ENCODE measurements at places on chromosomes 4 and X. TPM values are rescaled to one million over a fixed set of nuclear protein-coding genes. Genes with fewer than 3 reads are reported as not detected.

ATOH1 gene
- total RNA-seq, result not detected

DNA sequence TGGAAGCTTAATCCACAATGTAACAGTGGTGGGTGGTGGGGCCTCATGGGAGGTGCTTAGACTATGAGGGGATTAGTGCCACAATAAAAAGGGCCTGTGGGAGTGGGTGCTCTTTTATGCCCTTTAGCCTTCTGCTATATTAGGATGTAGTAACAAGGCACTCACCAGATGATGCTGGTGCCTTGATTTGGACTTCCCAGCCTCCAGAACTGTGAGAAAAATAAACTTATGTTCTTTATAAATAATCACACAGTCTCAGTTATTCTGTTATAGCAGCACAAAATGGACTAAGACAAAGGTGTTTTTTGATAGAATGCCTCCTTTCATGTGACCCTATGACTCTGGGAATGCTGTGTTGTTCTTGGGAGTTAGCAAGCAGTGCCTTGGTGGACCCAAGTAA is 89.8 kb downstream of the STIM2 start:
- no peak for DNase-seq

GRCh38 chr4:26542991-26543390 is 40.9 kb upstream of the TBC1D19 start:
- DNase-seq, result no peak

GIMD1 gene
- not detected for total RNA-seq

CYLC1 gene
- total RNA-seq, result not detected

GRCh38 chr4:38867478-38868058 is at the start of gene FAM114A1:
TSS of gene FAM114A1 (plus strand) at chr4:38867806. CDS start at chr4:38878079, 10,273 bp downstream.
- no peak for DNase-seq

GRCh38 chr4:66048861-66049260 is 378.6 kb upstream of the EPHA5 start:
- DNase-seq, result no peak

DNA sequence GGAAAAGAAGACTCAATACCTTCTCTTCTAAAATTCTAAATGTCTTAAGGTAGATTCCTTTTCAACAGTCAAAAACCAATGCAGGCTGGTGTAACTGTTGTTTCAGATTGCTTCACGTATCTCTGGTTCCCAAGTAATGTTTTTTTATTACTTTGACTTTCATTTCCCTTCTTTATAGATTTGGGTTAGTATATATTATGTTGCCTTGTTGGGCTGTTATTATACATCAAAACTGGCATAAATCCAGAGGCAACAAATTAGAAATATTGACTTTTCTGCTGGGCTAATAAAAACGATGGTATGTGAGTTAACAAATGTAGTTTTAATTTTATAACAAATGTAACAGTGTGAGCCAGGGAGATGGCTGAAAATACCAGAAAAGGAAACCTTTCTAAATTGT is 444.7 kb upstream of the TENM3 start:
- no peak for DNase-seq

- DNase-seq, result no peak
These were observed 80.3 kb downstream of the PPEF2 start for GRCh38 chr4:75821966-75822365.

DACH2 gene
- total RNA-seq, result not detected

TCEAL6 gene
- total RNA-seq, result not detected

- no peak for DNase-seq
These were observed 8.6 kb upstream of the PDHA1 start for GRCh38 chrX:19334945-19335626.

DNA sequence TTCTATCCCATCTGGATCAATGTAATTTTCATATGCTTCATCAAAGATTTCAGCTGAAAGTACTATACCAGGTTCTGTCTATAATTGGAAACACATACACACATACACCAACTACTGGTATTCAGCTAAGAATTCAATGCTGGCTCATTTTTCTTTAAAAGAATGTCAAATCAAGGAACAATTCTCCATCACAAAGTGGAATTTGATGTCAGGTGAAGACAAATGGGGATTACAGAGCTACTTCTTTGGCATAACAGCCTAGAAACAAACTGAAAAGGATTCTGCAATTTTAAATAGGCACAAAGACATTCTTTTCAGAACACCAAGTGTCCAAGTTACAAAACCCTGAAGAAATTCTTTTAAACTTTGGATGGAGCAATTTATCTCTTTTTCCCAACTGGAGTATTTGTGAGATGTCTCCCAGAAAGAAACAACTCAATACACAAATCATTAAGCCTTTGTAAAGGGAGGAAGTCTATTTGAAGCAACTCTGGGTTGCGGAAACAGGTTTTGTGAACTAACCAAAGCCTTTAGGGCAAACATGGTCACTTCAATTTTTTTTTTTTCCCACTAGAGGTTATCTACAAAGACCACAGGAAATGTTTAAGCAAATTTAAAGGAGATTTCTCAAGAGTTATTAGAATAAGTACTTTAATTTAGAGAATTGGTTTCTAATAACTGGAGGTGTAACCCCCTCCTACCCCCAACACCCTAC is 1.9 kb upstream of the FAM9C start:
- no peak for DNase-seq

- DNase-seq, result no peak
These were observed 322.5 kb downstream of the EVC2 start for GRCh38 chr4:5385741-5386311.

GRCh38 chrX:2576793-2577192 is 76.0 kb upstream of the DHRSX start:
- DNase-seq, result no peak

DNA sequence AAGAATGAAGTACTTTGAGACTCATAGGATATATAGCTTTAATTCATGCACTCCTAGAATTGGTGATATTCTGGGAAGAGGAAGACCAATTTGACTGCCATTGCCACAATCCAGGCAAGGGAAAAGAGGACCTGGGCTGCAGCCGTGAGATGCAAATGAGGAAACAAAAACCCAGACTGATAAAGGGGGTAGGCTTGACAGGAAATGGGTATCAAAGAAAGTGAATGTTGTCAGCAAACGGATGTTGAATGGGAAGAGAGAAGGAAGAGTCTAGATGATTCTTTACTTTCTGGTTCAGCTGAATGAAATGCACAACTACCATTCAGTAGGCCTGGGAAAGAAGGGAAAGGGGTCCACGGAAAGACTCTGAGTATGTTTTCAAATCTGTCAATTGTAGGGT is 17.1 kb upstream of the ARHGEF6 start:
- DNase-seq, result no peak

DNA sequence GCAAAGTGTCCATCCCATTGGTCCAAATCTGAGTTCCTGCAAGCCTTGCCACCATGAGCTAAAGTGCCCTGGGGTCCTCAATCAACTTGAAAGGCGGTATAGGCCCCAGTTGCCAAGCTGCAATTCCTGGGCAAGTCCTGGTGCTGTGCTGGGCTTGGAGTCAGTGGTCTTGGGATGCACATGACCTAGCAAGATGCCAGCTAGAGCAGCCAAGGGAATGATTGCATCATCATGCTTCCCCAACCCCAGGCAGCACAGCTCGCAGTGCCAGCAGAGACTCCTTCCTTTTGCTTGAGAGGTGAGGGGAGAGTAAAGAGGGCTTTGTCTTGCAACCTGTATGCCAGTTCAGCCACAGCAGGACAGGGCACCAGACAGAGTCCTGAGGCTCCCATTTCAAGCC is 50.5 kb downstream of the KCNIP4 start:
- no peak for DNase-seq

DNA sequence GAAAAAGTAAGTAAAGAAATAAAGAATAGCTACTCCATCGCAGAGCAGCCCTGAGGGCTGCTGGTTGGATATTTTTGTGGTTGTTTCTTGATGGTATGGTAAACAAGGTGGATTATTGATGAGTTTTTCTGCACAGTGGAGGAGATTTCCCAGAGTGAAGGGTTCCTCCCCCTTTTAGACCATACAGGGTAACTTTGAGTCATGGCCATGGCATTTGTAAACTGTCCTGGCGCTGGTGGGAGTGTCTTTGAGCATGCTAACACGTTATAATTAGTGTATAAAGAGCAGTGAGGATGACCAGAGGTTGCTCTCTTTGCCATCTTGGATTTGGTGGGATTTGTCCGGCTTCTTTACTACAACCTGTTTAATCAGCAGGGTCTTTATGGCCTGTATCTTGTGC is 128.2 kb downstream of the ASMT start:
- no peak for DNase-seq

DNA sequence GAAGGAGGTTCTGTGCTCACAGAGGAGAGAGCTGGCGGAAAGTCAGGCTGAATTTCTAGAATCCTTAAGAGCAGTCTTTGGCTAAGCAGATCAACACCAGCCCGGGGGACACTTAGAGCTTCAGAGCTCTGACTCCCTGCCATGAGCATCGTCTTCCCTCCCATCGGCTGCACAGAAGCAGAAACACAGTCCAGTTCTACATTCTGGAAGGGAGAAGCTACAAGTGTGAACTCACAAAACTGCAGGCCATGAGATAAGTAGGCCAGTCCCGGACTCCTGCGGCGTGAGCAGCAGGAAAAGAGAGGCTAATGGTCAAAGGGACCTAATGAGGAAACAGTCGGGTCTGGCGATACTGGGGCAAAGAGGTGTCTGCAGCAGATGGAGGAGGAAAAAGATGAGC is 211.5 kb downstream of the DHX15 start:
- DNase-seq, result no peak

DNA sequence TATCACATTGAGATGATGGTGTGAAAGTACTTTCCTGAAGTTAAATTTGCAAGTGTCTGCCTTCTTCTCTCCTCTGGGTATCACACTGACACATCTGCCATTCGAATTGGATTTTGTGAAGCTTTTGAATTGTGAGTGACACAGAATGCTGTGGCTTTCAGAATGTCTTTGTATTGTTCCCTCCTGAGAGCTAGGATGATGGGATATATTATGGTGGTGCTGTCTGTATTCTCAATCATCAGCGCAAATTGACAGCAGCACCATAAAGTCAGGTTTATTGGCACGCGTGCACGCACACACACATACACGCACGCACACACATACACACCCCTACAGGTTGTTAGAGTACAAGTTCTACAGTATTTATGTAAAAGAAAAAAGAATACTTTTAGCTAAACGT is 143.3 kb downstream of the AWAT2 start:
- DNase-seq, result no peak

PRDM5 gene
- 0.37 TPM for total RNA-seq

HMGN5 gene
- 2.0 TPM for total RNA-seq

- no peak for DNase-seq
These were observed 46.1 kb downstream of the DCX start for GRCh38 chrX:111365770-111366325.

GRCh38 chr4:173998471-173999144 is 284.9 kb downstream of the FBXO8 start:
- no peak for DNase-seq

GRCh38 chr4:132498215-132498614 is 650.9 kb upstream of the PCDH10 start:
- DNase-seq, result no peak

GRCh38 chr4:4734425-4734824 is 125.0 kb upstream of the MSX1 start:
- DNase-seq, result no peak

DNA sequence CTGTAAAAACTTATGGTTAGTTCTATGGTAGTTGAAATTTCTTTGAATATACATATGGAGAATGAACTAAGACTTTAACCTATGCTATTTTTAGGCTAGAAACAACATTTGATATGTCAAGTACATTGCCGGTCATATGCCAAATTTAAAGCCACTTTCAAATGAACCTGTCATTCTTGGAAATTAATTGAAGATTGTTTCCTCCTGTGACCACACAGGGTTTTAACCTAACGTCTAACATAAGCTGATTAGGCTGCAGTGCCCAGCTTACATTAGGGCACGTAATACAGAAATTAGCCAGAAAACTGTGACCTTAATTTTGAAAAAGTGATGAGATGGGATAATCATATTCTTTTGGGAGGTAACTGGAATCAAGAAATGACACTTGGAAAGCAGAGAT is 645.9 kb downstream of the FSTL5 start:
- no peak for DNase-seq

DNA sequence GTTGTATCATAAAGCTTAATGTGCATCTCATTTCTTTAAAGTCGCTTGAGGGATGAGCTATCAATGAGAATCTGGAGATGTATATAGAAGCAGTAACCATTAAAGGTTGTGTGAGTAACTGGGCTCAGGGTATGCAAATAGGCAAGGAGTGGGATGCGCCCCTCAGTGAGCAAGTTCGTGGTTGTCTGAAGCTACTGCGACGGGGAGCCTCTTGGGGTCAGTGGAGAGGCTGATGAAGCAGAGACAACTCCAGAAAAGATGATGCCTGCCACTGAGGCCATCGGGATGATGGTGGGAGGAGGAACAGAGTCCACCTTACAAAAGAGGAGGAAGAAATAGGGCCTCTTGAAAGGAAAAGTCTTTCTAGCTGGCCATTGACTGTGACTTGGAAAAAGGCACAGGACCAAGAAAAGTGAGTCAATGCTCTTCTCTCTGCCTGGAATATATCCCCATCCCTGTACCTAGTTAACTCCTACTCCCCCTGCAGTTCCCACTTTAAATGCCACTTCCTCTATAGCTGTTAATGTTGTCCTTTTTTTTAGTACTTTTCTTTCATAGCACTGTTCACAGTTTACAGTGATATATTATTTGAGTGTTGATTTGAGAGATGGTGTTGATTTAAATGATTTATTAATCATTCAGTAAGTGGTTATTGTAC is 51.4 kb upstream of the LSM6 start:
- DNase-seq, result no peak

DNA sequence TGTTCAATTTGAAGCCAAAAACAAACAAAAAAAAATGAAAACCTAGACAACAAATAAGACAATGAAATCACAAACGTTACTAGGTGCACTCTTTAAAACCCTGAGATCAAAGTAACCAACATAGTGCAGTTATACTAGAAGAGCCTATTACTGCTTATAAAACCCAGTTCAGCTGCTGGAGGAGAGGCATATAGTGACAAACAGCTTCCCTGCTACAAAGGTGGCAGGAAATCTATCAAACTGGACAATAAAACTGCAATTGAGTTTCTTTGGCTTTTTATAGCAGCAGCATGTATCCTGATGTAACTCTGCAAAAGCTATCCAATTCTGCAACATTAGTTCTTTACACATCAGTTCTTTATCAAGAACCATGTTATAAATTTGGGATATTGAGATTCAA is 155.6 kb downstream of the LRBA start:
- no peak for DNase-seq

DNA sequence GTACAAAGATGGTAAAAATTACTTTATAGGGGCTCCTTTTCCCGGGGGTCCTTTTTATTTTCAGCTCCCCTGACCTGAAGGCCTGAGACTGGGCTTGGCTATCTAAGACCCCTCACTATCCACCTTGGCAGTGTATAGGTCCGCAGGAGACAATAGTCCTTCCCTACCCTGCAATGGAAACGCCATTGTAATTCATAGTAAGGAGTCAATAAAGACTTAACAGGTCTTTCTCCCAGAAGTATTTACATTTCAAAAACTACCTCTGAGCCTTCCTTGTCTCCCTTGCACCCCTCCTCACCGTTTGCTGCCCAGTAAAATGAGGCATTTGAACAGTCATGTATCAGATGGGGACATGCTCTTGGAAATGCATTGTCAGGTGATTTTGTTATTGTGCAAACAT is 401.2 kb upstream of the CNKSR2 start:
- no peak for DNase-seq

GRID2 gene
- total RNA-seq, result not detected

ARR3 gene
- total RNA-seq, result not detected

GRCh38 chrX:106791495-106791894 is 11.0 kb upstream of the TBC1D8B start:
- no peak for DNase-seq

- no peak for DNase-seq
These were observed 38.4 kb downstream of the SPARCL1 start for GRCh38 chr4:87490664-87491369.

F8A3 gene
- total RNA-seq, result 10.3 TPM

Measured in activated T-cell treated with anti-CD3 and anti-CD28 coated beads, Interleukin-2, amount 50 U/mL, for 4 hours (primary cell).